ENCODE measurements at places on chromosomes 12 and 14.
A peak's percentile ranks its signal among the peaks of the same experiment; 100 is the strongest.

GRCh38 chr12:59182191-59182590, 261.9 kb upstream of the LRIG3 start:
- no peak for DNase-seq

- DNase-seq, result no peak
Observed at GRCh38 chr12:86118161-86118560, 138.0 kb downstream of the MGAT4C start.

- DNase-seq, result no peak
Observed at GRCh38 chr12:129097451-129097850, 244.2 kb downstream of the GLT1D1 start.

GRCh38 chr12:127060310-127060847, 1206.6 kb upstream of the TMEM132C start:
- DNase-seq, result no peak

DNA sequence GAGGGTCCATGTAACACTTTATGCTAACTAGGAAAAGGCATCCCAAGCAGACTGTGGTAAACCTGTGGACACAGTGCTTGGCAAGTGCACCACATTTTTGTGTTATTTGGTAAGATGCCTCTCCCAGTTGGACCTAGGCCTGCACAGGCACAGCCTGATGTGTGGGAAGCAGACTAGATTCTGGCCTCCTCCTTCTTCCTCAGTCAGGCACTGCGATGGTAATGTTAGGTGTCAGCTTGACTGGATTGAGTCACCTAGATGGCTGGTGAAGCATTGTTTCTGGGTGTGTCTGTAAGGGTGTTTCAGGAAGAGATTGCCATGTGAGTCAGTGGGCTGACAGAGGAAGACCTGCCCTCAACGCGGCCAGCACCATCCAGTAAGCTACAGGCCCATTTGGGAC, 25.3 kb upstream of the RHOJ start:
- peak; percentile 64 for DNase-seq

DNA sequence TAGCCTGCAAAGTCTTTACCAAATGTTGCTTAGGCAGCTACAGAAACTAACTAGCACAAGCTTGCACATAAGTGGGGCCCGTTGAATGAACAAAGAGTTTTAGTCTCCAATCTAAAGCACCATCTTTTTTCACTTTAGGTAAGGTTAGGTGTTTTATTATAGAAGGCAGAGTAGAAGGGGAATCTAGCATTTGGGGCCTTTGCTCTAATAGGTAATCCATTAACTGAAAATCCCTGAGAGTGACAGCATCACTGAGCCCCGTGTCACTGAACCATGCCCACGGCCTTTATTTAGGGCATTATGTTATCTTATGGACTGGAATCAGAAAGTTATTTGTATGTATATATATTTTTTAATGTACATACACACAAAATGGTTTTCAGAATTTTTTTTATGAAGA, 25.1 kb downstream of the CPNE8 start:
- DNase-seq, result no peak

- peak; percentile 3 for DNase-seq
Observed at GRCh38 chr12:22100958-22101748, 55.1 kb downstream of the CMAS start.

GRCh38 chr14:90613453-90613852, 202.8 kb downstream of the TTC7B start:
- DNase-seq, result no peak

- no peak for DNase-seq
Observed at GRCh38 chr12:77795699-77796098, 35.0 kb upstream of the NAV3 start.

DNA sequence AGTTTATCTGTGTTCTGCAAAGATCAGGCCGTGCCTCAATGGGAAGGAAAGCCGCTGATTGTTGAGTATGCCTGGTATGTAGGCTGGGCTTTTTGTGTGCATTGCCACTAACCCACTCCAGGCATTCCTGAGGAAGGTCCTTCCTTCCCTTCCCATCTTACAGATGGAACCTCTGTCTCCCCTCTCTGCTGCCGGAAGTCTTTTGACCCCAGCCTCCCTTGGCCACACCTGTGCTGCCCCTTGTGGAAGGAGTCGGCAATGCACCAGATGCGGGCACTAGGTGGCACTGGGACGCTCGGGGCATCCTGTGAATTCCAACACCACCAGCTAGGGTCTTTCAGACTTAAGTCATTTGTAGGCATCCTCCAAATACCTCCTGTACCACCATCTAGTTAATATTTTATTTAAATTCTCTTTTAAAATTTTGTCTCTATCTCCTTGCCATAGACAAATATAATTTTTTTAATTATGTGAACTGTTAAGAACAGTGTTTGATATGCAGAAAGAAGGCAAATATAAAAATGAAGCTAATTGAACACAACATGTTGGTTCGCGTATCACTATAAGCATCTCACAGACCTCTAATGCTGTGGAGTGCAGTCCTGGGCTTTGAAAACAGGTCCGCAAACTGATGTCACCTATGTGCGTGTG, 99.6 kb downstream of the RIN3 start:
- DNase-seq, result no peak

GRCh38 chr12:100724071-100724470, 70.5 kb upstream of the ANO4 start:
- DNase-seq, result no peak

GRCh38 chr12:124687917-124688316, 120.5 kb upstream of the NCOR2 start:
- DNase-seq, result no peak

GRCh38 chr12:68224613-68225285, 861 bp downstream of the IL26 start:
- peak; percentile 79 for DNase-seq

GRCh38 chr12:132559652-132560363, 50.6 kb downstream of the LRCOL1 start:
- DNase-seq, result peak; percentile 2

- peak; percentile 13 for DNase-seq
Observed at GRCh38 chr12:14473707-14474287, 93.9 kb downstream of the PLBD1 start.

DNA sequence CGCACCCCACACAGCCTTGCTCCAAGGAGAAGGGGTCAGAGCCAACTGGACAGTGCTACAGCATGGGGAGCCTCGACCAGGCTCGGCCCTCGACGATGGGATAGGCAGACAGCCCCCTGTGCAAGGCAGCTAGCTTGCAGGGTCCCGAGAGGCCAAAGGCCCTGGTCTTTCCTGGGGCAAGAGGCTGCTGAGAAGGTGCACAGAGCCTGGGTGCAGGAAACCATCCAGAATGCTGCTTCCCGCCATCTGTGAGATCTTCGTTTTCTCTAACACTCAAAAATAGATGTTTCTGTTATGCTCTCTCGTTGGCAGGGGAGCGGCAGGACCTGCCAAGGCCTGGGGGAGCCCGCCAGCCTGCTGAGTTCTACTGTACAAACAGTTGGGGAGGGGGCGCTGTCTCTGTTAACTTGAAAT, 168.0 kb upstream of the RTL1 start:
- no peak for DNase-seq

GRCh38 chr14:91298576-91298975, 54.1 kb upstream of the GPR68 start:
- DNase-seq, result no peak

GRCh38 chr12:112381406-112381882, 787 bp downstream of the HECTD4 start:
- DNase-seq, result no peak

- DNase-seq, result no peak
Observed at GRCh38 chr12:101597164-101597563, 2.4 kb downstream of the MYBPC1 start.

DNA sequence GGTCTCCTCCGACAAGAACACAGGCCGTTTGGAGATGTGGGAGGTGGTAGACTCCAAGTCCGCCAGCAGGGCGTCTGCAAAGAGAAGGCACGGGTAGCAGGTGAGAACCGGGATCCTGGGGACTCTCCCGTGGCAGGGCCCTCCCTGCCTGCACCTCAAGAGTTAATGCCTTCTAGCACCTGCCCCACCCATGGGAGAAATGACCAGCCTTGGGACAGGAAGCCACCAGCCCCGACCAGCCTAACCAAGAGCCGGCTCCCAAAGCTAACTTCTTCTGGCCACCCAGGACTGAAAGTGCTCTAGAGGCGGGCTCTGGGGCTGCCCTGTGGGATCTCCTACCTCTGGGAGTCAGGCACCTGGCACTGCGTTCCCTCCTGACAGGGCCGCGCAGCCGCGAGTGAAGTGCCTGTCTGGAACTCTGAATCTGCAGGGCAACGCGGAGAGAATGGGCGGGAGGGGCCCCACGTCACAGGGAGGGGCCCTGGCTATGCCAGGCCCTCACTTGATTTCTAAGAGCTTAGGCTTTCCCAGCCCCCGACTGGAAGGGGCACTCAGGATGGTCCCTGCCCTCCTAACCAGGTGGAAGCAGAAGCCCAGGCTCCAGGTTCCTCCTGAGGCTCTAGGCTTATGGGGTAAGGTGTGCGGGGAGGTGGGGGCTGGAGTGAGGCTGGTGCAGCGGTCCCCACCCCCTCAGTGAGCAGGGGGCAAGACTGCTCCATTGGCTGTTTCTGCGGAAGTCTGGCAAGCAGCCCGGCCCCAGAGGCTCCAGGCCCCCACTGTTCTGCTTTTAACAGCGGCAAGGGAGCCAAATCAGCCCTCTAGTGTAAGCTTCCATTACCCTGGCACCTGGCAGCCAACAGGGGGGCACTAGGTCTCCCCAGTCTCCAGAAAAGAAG, 23.6 kb upstream of the RPLP0 start:
- no peak for DNase-seq
